ENCODE measurements at places on chromosomes 2 and 18.

DNA sequence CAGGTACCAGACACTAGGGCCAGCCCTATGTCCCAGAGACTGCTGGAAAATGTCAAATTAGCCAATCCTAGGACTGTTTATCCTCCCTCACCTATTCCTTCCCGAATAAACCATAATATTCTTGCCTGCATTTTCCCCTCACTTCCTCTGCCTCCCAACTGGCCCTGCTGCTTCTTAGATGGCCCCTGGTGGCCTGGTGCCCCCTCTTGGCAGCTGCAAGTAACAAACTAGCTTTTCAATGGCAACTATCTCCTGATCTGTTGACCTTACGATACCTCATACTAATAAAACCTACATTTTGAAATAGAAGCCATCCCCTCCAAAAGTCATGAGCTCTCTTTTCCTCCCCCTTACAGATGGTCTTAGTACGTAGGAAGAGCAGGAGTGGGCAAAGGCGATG is 132.0 kb downstream of the ALPK2 start:
- DNase-seq: no peak

DNA sequence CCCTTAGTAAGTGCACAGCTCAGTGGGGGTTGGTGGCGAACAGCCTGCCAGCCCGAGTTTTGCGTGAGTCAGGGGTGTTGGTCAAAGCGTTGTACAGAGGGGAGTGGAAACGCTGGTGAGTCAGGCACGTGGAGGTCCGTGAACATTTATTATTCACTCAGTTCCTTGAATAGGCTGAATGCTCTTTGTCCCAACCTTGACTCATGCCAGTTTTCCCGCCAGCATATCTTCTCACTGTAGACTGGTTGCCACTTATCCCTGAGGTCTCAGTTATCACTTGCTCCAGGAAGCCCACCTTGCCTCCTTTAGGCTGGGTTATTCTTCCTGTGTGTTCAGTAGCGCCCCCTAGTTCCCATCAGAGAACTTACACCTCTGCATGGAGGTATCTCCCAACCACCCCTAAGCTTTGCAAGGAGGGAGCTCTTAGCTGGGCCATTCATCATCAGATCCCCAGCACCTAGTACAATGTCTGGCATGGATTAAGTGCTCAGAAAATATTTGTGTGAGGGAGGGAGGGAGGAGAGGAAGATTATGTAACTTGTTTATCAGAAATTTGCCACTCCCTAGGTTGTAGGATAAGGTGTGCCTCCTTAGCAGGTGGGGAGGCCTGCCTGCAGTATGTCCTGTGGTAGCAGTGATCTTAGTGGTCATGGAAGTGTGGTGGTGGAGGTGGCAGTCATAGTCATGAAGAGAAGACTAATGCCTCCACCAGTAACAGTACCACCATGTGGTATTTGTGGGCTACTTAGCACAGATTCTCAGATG is 72.1 kb downstream of the CABLES1 start:
- no peak for DNase-seq

DNA sequence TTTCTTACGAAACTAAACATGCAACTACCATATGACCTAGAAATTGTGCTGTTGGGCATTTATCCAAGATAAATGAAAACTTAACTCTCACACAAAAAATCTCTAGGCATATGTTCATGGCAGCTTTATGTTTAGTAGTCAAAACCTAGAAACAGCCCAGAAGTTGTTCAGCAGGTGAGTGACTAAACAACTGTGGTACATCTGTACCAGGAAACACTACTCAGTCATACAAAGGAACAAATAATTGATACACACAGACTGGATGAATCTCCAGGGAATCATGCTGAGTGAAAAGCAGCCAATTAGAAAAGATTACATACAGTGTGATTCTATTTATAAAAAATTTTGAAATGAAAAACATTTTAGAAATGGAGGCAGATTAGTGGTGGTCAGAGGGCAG is 29.3 kb downstream of the DYNC2LI1 start:
- no peak for DNase-seq

GRCh38 chr2:164126960-164127660 is 391.3 kb upstream of the FIGN start:
- DNase-seq: no peak

- no peak for DNase-seq
Observed at GRCh38 chr2:36355890-36356297, 316 bp downstream of the CRIM1 start.

DNA sequence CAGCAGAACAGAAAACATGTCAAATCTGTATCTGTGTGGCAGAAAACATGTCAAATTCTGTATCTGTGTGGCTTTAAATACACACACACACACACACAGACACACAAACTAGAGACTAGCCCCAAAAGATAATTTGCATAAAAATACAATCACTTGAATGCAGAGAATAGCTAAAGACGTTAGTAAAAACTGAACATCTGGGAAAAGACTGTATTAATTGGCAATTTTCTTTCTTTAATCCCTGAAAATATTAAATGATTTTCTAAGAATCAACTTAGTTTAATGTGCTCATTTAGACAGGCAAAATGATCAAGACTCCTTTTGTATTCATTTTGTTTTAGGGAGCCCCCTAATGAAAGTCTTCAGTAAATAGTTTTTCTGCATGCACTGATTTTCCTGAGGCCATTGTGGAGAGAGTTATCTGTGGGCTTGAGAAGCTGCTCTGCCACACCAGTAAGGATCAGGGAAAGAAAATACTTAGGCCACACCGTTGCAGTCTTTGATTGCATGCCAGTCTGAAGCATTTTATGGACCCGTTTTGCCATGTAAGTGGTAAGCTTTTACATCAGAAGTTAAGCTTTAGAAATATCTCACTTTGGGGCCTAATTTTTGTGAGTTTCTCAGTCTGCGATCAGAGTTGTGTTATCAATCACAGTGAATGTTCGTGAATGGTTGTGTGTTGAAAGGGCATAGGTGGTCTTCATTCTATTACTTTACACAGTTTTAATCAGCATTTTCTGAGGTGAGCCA is 2.2 kb downstream of the SPATS2L start:
- no peak for DNase-seq

DNA sequence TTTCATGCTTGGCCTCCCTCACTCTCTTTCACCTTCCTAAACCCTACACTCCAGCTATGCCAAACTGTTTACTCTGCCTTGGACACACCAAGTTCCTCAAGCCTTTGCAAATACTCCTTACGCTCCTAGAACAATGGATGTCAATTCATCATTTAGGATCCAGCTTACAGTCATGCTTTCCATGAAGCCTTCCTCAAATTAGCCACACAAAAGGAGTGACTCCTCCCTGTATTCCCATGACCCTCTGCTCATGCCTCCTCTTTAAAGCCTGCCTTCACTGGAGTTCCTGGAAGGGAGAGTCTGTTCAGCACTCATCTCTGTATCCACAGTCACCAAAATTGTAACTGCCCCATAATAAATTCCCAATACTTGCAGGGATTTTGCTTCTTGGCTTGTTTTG is 721 bp upstream of the EHD3 start:
- DNase-seq: no peak

DNA sequence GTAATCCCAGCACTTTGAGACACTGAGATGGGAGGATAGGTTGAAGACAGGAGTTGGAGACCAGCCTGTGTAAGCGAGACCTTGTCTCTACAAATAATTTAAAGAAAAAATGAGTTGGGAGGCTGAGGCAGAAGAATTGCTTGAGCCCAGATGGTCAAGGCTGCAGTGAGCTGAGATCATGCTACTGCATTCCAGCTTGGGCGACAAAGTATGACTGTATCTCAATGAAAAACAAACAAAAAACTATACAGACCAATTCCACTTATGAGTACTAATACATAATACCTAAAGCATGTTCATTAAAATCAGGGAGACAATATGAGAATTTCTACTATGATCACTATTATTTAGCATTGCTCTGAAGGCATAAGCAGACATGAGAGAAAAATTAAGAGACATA is 12.6 kb downstream of the RNF149 start:
- no peak for DNase-seq

DNA sequence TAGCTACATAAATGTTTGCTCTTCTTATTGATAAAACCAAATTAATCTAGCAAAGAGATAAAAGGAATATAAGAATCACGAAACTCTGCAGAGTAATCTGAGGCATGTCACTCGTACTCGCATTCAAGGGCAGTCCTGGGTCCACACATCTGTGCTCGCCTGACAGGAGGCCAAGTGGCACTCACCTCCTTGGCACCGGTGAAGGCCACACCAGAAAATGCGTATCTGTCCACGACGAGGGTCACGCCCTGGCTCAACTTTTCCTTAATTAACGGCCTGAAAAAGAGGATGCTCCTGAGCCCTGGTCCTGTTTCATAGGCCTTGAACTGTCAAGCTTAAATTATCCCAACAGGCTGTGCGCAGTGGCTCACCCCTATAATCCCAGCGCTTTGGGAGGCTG is 6.6 kb downstream of the DTYMK start:
- no peak for DNase-seq

- no peak for DNase-seq
Observed at GRCh38 chr18:34965108-34965507, 76.1 kb upstream of the MAPRE2 start.

GRCh38 chr18:77116201-77117080 is 16.1 kb downstream of the MBP start:
- DNase-seq: no peak

GRCh38 chr2:144990661-144991060 is 470.7 kb upstream of the ZEB2 start:
- no peak for DNase-seq

DNA sequence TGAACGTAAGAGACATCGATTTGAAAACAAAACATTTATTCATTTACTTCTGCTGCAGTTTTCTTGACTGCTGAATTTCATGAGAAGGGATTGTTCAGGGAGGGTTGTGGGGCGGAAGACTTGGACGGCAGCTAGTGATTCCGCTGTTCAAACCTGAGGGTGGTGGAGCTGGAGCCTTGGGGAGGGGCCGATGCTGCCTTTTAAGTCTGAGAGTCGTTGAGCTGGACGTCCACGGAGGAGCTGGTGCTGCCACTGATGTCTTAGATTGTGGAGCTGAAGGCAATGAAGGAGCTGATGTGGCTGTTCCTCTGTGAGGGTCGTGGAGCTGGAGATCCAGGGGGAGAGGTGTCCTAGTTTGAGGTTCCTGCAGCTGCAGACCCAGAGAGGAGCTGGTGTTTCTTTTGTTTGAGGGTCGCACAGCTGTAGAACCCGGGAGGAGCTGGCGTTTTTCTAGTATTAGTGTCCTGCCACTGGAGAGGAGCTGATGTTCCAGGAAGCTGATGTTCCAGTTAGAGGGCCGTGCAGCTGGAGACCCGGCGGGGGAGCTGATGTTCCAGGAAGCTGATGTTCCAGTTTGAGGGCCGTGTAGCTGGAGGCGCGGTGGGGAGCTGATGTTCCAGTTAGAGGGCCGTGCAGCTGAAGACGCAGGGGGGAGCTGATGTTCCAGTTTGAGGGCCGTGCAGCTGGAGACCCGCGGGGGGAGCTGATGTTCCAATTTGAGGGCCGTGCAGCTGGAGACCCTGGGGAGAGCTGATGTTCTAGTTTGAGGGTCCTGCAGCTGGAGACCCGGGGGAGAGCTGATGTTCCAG is 150.9 kb downstream of the RTP5 start:
- DNase-seq: no peak

- no peak for DNase-seq
Observed at GRCh38 chr2:200845194-200845593, 19.3 kb downstream of the CLK1 start.

DNA sequence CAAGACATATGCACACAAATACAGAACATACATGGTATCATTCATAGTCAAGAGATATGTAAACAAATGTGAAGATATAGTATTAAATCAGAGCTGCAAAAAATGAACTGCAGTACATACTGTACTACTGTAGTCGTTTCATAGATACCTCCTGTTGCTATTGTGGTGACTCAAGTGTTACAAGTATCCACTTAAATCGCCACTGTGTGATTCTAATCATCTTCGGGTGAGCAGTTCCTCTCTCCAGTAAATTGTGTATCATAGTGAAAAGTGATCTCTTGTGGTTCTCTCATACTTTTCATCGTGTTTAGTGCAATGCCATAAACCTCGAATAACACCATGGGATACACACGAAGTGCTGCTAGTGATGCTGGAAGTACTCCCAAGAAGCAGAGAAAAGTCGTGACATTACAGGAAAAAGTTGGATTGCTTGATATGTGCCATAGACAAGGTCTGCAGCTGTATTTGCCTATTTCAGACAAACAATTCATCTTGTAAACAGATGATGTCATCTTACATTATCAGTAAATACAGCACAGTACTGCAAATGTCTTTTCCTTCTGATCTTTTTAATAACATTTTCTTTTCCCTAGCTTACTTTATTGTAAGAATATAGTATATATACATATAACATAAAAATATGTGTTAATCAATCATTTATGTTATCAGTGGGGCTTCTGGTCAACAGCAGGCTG is 222.2 kb downstream of the BCL11A start:
- DNase-seq: no peak

- no peak for DNase-seq
Observed at GRCh38 chr2:37779139-37779538, 107.7 kb upstream of the CDC42EP3 start.

DNA sequence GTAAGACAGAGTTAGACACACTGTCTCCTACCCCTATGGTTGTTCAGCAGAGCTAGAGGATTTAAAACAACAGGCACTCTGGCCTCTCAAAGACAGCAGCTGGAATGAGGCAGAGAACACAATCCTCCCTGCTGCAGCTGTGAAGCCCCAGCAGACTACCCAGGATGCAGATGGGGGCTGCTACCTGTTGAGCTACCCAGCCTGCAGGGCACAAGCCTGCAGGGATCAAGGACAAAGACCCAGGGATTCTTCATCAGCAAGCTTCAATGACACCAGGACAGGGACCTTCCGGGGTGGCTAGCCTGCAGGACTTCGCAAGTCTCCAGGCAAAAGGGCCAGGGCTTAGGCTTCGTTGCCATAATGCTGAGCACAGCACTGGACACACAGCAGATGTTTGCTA is 27.2 kb downstream of the GALNT14 start:
- DNase-seq: no peak

- no peak for DNase-seq
Observed at GRCh38 chr2:234363011-234363487, 133.8 kb downstream of the ARL4C start.
